Inflammatory macrophage (primary cell): ENCODE measurements at places on chromosomes 4 and X.

DNA sequence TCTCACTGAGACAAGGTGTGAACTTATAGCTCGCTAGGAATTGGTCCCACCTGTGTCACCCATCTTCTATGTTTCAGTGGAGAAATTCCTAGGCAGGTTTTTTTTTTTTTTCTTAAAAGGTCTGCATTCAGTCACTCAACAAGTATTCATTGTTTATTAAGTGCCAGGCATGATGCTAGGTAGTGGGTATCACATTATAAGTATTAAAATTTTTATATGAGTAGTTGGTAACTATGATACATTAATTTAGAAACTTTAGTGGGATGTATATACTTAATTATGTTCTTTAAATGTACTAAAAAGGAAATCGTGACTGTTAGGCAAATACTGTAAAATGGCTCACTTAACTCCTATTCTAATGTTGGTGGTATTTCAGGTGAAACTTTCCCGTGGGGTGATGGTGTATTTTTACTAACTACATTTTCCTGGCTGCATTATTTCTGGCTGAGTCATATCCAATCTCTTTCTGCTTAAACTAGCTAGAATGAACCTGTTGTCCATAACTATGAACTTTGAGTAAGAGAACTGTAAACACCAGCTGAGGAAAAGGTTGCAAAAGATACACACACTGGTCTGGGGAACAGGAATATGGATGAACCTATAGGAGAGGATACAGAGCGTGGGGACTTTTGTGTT, 49.3 kb upstream of the MED14 start:
- DNase-seq: no peak

- peak; percentile 19 for DNase-seq
Measured at GRCh38 chr4:23934915-23935314, 45.1 kb upstream of the PPARGC1A start.

GRCh38 chr4:42248972-42249371, 96.5 kb upstream of the BEND4 start:
- no peak for DNase-seq

DNA sequence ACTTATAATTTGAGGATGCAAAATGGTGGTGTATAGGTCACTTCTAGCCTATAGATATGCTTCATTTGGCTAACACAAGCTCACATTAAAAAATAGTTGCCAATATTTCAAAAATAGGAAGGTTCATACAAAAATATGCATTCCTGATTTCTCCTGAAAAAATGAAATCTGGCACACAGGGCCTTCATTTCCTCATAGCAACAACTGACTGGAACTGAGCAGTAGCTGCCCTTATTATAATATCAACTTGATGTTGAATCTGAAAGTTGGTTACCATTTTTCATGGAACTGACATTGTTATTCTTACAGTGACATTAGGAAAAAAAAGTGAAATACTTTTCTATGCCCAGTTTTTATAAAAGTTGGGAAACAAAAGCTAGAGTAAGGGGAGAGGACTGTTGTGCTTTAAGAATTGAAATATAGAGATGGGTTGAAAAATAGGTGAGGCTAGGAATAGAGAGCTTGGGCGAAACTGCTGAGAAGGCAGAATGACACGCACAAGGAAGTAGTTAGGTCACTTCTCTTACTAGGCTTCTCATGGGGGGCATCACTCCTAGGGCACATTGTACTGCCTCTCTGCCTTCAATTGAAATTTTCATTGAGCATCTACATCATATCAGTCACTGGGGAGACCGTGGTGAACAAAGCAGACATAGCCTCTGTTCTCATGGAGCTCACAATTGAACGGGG, 43.1 kb upstream of the C1GALT1C1 start:
- no peak for DNase-seq

- peak; percentile 53 for DNase-seq
Measured at GRCh38 chrX:18956303-18957032, 27.4 kb downstream of the PHKA2 start.

- no peak for DNase-seq
Measured at GRCh38 chr4:189769131-189769530, 171.5 kb upstream of the FRG1 start.

DNA sequence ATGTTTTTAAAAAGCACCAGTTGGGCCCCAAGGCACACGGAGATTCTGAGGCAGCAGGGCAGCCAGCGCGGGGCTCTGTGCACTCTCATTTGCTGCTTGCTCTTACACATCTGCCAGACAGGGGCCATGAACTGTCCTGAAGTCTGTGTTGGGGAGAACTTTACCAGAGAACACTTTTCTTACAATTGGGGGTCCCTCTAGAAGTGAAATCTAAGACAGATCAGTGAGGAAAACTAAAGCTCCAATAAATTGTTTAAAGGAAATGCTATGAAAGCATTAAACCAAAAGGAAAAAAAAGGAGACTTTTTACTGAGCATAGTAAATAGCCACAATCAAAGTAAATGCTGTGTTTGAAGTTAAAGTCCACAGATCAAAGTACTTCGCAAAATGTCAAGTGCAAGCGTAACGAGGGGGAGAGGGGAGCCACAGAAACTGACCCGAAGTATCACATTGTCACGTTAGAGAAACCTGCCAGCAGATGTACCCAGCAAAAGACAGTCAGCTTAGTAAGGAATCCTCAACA, 37.8 kb downstream of the SORBS2 start:
- no peak for DNase-seq

DNA sequence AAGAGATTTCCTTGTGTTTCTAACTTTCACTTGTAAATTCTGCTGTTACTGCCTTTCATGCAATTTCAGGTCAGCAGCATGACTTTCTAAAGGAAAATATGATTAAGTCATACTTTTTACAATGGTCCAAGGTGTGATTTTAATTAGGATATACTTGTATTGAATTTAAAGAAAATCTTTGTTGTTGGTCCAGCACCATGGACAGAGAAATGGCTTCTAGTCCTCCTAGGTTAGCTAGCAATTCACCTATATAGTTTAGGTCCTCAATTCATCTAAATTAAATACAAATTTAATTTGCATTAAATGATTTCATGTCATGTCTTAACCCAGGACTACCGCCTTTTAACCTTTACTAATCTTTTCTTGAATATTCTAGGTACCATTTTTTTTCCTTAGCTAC, 304.9 kb upstream of the RPS6KA3 start:
- no peak for DNase-seq
